ENCODE measurements at places on chromosomes 7 and 10.
A peak's percentile ranks its signal among the peaks of the same experiment; 100 is the strongest.

- DNase-seq: no peak
These were observed 3.2 kb upstream of the LIPF start for GRCh38 chr10:88661018-88661417.

DNA sequence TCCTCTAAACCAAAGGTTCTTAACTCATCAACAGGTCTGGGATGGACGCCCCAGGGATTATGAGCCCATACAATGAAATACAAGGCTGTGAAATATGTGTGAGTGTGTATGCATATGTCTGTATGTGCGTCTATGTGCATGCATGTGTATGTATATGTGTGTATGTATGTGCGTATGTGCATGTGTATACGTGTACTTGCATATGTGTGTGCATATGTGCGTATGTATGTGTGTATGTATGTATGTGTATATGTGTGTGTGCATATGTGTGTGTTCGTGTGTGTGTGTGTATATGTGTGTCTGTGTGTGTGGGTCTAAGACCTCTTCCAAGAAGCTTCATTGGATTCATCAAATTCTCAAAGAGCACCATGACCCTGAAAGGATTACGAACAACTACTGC, 112.3 kb downstream of the SFMBT2 start:
- DNase-seq: no peak

DNA sequence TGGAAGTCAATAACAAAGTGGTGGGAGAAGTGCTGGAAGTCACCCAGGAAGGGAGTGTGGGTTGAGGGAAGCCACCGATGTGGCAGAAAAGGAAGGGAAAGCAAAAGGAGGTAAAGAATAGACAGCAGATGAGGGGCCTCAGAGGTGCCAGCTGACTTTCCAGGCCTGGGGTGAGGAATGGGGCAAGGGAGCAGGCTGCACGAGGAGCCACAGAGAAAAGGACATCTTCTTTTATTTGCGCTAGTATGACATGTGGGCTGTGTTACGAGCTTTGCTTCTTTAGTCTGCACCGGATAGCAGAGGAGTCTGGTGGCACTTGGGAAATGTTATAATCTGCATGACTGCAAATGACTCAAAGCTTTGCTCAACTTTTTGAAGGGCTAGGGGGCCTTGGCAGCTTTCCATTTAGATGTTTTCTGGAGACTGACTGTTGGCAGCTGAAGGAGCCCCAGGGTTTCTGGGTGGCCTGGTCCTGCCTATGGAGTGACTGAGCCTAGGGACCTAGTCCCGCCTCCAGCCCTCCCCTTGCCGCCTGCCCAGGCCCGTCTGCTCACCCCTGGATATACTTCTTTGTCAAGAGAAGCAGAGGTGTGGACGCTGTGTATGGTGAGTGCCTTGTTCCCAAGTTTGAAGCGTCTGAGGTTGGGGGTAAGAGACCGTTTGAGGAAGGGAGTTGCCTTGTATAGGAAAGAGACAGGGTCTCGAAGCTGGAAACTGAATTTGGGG, 5.1 kb downstream of the PRXL2A start:
- DNase-seq: no peak

- DNase-seq: no peak
These were observed 59.0 kb upstream of the FGL2 start for GRCh38 chr7:77258593-77258992.

GRCh38 chr7:150824379-150825177, 24.0 kb downstream of the TMEM176A start:
- DNase-seq: peak; percentile 37

DNA sequence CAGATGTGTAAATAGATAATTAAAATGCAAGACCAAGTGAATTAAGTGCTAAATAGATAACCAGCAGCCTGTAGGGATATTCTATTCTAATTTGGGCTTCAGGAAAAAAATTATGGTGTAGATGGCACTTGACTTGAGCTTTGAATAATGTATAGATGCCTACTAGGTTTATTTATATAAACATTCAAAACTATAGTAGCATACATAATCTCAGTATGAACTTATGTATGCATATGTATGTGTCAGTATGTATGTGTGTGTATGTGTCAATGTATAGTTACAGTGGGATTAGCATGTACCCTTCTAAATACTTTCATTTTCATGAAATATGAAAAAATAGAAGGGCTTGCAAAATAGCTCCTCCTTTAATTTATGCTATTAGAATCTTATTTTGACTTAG, 207.3 kb upstream of the PPP1R3A start:
- DNase-seq: no peak

GRCh38 chr10:100912013-100912604, 654 bp upstream of the SLF2 start:
- DNase-seq: no peak

Measured in left forelimb (tissue), 1 donor.